ENCODE measurements at places on chromosomes 3 and 15. TPM values are rescaled to one million over a fixed set of nuclear protein-coding genes. Genes with fewer than 3 reads are reported as not detected.

DNA sequence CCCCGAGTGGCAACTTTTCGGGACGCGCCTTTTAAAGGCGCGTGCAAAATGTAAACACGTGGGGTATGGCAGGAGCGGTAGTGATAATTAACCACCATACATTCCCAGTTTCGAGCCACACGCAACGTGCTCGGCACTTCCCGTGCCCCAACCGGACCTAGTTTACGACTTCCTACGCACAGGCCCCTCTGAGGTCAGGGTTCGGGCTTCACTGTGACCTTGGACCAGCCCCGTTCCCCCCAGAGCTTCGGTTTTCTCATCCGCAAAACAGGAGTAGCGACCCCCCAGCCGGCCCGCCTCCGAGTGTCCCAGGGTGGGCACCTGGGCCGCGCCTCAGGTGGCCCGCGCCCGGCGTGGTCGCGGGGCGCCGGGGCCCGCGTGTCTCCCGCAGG lies 451 bp downstream of the CHCHD4 start:
- DNase-seq: peak; percentile 86

DNA sequence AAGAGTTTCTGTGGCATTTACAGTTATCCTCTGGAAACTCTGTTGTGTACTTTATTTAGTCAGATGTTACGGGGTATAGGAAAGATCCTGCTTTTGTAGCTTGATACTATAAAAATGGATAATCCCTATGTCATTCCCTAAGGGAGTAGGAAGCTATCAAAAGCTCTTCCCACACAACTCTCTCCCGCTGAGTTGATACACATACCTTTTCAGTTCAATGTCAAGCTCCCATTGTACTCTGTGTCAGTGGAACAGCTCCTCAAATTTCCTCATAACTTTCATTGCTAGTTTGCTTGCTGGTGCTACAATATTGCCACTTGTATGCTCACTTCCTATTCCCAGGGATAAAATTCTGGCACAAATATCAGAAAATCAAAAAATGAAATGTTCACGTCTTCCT lies 893.3 kb upstream of the GBE1 start:
- no peak for DNase-seq

Gene TRIM42
- total RNA-seq: not detected

GRCh38 chr3:128382221-128382807 lies 84.4 kb downstream of the DNAJB8 start:
- DNase-seq: no peak

Measured in OCI-LY7 (cell line).